Cardiac muscle cell (in vitro differentiated cells and primary cell): ENCODE measurements at places on chromosomes 2 and 18. TPM values are rescaled to one million over a fixed set of nuclear protein-coding genes. Genes with fewer than 3 reads are reported as not detected.

DYNAP gene
- total RNA-seq: not detected in 2 replicates

SIGLEC15 gene
- total RNA-seq: 4.2 TPM in 1 of 2 replicates, not detected in the other

AQP12B gene
- not detected in 2 replicates for total RNA-seq

PRR30 gene
- total RNA-seq: not detected in 2 replicates

GRCh38 chr2:86074811-86075210 lies 30.9 kb downstream of the POLR1A start:
- no peak for DNase-seq

DNA sequence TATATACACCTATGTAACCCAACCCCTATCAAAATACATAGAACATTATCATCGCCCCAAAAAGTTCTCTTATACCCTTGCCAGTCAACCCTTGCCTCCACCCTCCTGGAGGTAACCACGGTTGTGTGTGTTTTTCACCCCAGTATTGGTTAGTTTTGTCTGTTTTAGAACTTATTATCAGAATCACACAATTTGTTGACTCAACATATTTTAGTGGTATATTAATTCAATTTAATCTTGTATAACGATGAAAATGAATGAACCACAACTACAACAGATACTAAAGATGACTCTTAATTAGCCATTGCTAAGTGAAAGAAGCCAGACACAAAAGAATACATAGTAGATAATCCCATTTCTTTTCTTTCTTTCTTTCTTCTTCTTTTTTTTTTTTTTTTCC lies 19.3 kb downstream of the ACOXL start:
- no peak for DNase-seq

DNA sequence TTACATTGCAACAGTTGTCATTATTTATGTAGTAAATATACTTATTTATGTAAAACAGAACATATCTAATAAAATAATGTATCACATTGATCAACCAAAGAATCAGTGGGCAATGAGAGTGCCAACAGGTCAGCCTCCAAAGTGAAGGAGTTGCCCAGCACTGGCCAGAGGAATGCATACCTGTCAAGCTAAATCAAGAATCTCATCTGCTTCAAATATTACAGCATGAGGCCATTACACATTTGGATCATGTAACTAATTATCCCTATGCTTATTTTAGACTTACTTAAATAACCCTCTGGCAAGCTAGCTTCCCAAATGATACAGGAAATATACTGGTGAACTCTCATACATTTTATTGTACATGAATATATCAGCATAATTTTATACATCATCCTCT lies 1211.7 kb upstream of the ACVR2A start:
- no peak for DNase-seq
